ENCODE measurements at places on chromosomes 6 and 20.

GRCh38 chr6:112007805-112008204 lies 46.1 kb upstream of the CCN6 start:
- DNase-seq: no peak

GRCh38 chr6:45487645-45488044 lies 109.9 kb upstream of the SUPT3H start:
- no peak for DNase-seq

DNA sequence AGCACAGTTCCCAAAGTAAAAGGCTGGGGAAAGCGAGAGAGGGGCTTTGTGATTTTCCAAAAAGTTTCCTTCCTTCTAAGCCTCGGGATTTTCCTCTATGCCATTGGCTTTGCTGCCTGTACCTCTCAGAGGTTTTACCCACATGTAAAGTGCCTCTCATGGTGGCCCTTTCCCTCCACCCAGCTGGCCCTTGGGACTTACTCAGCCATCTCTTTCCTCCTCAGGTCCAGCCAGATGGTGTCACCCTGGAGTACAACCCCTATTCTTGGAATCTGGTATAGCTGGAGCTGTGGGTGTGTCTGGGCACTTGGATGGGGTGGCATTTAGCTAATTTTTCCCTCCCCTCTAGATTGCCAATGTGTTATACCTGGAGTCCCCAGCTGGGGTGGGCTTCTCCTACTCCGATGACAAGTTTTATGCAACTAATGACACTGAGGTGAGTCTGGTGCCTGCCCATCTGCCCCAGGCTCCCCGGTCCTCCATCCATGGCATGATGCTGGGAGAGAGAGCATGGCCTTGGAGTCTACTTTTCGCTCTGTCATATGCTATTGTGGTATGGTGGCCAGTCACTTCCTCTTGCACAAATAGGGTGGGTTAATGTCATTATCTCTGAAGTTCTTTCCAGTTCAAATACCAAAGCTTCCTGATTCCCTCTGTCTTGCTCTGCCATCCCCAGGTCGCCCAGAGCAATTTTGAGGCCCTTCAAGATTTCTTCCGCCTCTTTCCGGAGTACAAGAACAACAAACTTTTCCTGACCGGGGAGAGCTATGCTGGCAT lies 1.1 kb downstream of the CTSA start:
- DNase-seq: no peak

DNA sequence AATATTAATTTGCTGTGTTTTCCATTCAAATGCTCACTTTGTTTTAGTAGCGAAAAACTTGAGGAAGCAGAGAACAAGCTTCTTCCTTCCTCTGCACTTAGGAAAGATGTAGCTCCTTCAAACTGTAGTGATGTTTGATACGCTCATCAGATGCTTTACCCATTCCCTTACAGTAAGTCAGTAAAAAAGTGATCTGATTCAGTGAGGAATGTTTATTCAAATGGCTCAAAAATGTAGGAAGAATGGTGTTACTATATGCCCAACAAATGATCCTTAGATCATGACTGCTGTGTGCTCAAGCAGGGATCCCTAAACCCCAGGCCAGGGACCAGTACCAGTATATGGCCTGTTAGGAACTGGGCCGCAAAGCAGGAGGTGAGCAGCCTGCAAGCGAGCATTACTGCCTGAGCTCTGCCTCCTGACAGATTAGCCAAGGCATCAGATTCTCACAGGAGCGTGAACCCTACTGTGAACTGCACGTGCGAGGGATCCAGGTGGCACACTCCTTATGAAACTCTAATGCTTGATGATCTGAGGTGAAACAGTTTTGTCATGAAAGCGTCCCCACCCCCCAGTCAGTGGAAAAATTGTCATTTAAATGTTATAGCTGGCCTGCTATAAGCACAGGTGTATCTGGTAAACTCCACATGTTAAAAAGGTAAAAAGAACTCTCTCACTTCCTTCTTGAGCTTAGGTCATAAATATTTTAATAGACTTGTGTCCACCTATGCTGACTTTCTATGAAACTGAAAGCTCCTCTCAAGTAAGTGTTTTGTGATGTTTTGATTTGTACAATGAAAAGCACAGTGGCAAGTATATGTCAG lies 187.2 kb downstream of the FOXC1 start:
- no peak for DNase-seq

DNA sequence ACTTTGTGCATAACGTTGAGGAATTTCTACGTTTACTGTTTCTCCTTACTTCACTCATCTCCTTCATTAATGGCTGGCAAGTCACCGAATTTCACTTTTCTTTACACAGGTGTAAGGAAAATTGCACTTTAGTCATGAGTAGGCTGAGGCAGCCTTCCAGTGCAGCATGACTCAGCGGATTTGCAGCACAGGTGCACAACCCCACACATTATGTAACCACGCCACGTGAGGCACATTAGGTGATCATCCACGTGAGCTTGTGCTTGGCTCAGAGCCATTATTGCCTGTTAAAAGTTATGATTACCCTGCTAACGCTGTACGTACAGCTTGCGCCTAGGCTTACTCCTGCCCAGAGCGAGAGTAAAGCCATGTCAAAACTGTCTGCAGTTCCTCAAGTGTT lies 158.8 kb downstream of the NKAIN2 start:
- no peak for DNase-seq

DNA sequence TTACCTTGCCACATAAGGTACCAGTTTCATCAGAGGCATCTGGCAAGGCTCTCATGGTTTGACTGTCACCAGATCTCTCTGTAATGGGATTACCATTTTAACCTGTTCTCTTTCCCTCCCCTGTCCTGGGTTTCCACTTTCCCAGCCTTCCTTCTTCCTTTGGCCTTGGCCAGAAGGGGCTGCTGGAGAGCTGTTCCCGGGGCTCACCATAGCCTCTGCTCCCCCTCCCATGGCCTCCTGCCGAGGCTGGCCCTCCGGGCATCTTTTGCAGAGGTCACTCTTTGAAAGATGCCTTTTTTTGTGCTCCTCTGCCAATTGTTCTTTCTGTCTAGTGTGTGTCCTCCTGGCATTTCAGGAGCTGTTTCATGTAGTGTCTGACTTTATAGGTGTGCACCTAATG lies 100.7 kb upstream of the SCP2D1 start:
- DNase-seq: no peak

GRCh38 chr6:108001696-108002231 lies 43.8 kb upstream of the SEC63 start:
- DNase-seq: no peak

- no peak for DNase-seq
These were observed 72.3 kb downstream of the GRM4 start for GRCh38 chr6:34073540-34073939.

DNA sequence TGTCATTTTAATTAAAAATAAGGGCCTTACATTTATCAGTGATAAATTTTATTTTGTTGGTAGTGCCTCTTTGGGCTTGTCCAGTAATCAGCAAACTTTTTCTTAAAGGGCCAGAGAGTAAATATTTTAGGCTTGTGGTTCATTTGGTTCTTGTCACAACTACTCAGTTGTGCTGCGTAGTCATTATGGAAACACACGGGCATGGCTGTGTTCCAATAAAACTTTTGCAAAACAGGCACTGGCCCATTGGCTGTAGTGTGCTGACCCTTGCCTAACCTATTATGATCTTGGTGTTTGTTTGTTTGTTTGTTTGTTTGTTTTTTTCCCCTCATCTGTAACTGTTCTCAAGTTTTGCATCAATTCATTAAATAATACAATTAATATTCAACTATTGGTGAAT lies 19.4 kb downstream of the TBPL1 start:
- no peak for DNase-seq

- DNase-seq: no peak
These were observed 30.9 kb downstream of the FYN start for GRCh38 chr6:111842271-111842822.

- no peak for DNase-seq
These were observed 23.0 kb downstream of the ELOVL5 start for GRCh38 chr6:53325785-53326184.

- DNase-seq: no peak
These were observed 127.0 kb downstream of the PKHD1 start for GRCh38 chr6:51960419-51960818.

DNA sequence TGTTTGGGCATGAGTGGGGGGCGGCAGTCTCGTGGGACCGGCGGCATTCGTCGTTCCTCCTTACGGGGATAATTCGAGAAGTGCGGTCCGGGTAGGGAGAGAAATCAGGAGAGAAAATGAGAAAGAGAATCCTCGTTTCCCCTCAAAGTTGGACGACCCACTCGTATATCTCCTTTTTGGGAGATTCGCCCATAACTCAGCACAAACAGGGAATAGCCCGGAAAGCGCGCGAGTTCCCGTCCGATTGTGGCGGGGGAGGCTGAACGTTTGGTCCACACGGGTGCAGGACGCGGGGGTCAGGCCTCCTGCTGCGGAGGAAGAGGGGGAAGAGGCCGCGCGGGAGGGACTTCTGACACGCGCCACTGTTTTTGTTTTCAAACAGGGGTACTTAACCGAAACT lies 42.4 kb downstream of the POPDC3 start:
- DNase-seq: no peak

DNA sequence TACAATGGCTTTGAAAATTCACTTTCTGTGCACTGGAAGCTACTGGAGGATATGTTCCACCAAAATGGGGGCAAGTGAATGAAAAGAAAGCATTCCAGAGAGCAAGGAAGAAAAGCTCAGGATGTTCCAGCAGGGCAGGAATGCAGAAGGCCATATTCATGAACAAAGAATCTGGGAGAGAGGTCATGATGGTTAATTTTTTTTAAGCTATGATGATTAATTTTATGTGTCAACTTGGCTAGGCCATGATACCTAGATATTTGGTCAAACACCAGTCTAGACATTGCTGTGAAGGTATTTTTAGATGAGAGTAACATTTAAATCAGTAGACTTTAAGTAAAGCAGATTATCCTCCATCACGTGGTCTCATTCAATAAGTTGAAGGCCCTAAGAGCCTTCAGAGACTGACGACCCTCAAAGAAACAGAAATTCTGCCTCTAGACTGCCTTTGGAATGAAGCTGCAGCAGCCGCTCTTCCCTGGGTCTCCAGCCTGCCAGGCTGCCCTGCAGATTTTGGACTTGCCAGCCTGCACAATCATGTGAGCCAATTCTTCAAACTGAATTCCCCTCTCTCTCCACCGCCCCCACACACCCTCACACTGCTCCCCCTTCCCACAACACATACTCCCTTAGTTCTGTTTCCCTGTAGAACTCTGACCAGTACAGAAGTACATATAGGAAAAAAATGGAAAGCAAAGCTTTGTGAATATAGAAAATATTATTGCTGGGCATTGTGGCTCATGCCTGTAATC lies 20.1 kb upstream of the GCM1 start:
- DNase-seq: no peak

GRCh38 chr6:144134176-144134575 lies 16.1 kb upstream of the STX11 start:
- DNase-seq: no peak

DNA sequence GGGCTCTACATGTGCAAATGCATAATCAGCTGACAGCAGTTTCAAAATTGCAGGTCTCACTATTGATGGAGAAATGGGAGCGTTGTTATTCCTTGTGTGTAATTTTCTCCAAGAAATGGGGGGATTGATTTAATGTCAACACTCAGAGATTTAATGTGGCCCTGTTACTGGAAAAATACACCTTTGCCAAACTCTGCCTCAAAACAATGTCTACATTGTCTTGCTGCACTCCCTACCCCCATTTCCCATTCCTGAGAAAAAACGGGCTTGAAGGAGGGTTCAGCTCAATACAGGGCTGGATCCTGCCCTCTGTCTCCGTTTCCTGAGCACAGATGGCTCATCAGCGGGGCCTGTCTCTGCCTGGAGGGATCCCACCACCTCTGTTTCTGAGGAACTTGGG lies 18.4 kb downstream of the EDN3 start:
- no peak for DNase-seq

DNA sequence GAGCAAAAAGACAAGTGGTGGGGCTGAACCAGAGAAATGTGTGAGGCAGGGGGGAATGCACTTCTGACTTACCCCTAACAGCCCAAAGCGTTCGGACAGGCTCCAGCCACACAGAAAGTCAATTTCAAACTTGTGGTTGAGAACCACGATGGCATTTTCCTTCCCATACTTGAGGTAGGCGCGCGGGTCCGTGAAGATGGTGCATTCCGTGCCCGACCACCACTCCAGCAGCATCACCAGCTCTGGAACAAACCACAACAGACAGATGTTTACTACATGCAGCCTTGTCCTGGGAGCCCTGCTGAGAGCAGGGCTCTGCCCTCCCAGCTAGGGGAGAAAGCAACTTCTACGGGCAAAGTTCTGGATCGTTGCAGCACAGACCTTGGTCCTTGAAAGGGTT lies 107.7 kb downstream of the AGPAT4 start:
- DNase-seq: no peak

DNA sequence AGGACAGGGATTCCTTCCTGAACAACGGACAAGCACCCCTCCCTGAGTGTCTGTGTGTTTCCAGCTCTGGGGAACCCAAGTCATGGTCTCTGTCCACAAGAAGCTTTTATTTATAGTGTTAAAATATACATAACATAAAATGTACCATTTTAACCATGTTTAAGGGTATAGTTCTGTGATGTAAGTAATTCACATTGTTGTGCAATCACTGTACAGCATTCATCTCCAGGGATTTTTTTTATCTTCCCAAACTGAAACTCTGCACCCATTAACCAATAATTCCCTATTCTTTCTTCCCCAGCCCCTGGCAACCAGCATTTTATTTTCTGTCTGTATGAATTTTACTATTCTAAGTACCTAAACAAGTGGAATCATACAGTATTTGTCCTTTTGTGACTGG lies 84.2 kb downstream of the FOXF2 start:
- DNase-seq: no peak

- DNase-seq: no peak
These were observed 652.3 kb downstream of the EPHA7 start for GRCh38 chr6:92767101-92767500.

- DNase-seq: no peak
These were observed 30.1 kb downstream of the PYGB start for GRCh38 chr20:25277941-25278521.

- no peak for DNase-seq
These were observed 4.9 kb downstream of the TGM2 start for GRCh38 chr20:38159957-38160756.

GRCh38 chr6:168133168-168133561 lies 54.2 kb upstream of the FRMD1 start:
- no peak for DNase-seq

- no peak for DNase-seq
These were observed 11.2 kb upstream of the TAGAP start for GRCh38 chr6:159056003-159056402.

DNA sequence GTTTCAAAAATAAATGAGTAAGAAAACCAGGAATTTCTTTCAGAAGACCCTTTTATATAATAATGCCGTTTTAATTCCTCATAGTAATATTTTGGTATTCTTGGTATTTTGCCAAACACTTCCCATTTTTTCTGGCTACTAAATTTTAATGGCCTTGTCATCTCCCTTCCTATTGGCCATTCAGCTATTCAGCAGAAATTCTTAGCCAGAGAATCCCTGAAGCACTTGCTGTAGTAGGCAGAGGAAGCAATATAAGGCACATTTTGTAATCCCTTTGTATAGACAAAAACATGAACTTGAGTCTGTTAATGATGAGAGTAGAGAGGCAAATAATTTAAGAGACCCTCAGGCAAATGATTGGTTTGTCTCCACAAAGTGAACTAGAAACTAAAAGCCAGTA lies 118.4 kb upstream of the LAMP5 start:
- no peak for DNase-seq
